ENCODE measurements at places on chromosomes 16 and 17.
A peak's percentile ranks its signal among the peaks of the same experiment; 100 is the strongest.

- DNase-seq = peak; percentile 74
Observed at GRCh38 chr17:82317394-82318168, at the start of gene CD7. TSS of gene CD7 (minus strand) at chr17:82317608. CDS start at chr17:82317495, 113 bp downstream.

DNA sequence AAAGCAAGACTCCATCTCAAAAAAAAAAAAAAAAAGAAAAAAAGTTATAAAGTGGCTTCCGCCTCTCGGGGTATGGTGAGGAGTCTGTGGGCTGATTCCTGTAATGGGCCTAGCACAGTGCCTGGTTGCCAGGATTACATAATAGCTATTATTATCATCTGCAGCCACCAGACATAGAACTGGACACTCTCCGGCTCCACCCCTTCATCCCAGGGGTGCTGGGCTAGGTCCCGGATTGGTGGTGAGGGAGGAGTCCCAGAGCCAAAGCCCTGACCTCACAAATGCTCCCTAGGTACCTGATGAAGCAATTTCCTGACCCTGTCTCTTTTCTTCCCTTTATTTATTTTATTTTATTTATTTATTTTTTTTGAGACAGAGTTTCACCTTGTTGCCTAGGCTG is 11.6 kb upstream of the ADGRG1 start:
- DNase-seq = no peak

GRCh38 chr16:57956924-57957672 is 13.8 kb downstream of the CNGB1 start:
- no peak for DNase-seq

GRCh38 chr16:8885674-8886592 is 3.8 kb downstream of the LITAFD start:
- DNase-seq = no peak

GRCh38 chr17:82334204-82334621 is 647 bp upstream of the SECTM1 start:
- no peak for DNase-seq

DNA sequence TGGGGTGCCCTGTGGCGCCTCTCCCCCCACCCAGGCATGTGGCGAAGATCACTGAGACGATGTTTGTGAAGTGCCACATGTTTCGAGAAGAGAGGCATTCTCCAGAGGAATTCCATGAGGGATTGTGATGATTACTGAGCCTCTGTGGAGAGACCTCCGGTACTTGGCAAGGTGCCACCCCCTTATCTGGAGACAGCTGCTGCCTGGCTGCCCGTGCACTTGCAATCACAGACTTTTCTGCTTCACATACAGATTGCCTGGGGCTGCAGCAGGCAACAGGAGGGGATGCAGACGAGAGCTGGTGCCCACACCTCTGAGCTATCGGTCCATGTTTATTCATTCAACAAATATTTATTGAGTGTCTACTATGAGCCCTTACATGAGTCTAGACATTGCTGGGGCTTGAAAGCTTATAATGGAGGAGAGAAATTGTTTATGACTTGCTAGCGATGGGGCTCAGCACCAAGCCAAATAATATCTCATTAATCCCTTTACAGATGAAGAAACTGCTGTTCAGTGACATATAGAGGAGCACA is 317.2 kb upstream of the ZFHX3 start:
- no peak for DNase-seq

GRCh38 chr16:85899444-85899843 is 482 bp downstream of the IRF8 start:
- DNase-seq = no peak

GRCh38 chr16:85072947-85073346 is 39.3 kb downstream of the CIBAR2 start:
- DNase-seq = no peak

DNA sequence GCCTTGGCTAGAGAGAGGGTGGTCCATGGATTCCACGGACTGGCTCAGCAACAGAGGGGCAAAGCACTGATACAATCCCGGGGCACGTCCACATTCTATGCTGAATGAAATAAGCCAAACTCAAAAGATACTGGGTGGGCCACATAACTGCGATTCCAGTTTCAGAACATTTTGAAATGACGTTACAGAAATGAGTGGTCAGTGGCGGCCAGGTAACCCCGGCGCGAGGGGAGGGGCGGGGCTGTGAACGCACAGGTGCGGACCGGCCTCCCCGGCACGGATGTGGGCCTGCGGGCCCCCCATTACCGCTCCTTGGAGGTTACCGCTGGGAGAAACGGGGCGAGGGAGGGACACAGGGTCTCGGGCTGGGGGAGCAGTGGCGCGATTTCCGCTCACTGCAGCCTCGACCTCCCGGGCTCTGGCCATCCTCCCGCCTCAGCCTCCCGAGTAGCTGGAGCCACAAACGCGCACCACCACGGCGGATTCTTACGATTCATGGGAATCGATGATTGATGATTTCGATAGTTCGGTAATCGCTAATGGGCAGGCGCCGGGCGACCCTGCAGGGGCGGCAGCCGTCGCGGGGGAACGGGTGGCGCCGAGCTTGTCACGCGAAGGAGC is 559 bp downstream of the MVD start:
- no peak for DNase-seq

GRCh38 chr16:56631832-56632155 is 665 bp upstream of the MT1M start:
- no peak for DNase-seq

GRCh38 chr17:42312285-42313130 is 24.2 kb downstream of the STAT5A start:
- peak; percentile 86 for DNase-seq

- no peak for DNase-seq
Observed at GRCh38 chr16:76524356-76524755, 247.2 kb downstream of the CNTNAP4 start.

DNA sequence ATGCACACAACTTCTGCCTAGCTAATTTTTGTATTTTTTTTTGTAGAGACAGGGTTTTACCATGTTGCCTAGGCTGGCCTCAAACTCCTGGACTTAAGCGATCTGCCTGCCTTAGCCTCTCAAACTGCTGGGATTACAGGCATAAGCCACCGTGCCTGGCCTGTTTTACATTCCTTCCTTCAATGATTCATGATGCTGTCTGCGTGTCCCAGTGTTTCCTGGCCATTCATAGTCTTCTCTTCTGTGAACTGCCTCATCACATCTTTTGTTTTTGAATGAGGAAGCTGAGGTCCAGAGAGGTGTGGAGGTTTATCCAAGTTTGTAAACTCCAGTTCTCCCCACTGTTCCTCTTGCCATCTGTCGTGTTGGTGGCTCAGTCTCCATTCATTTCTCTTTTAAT is 64.5 kb upstream of the MED9 start:
- DNase-seq = no peak

- DNase-seq = no peak
Observed at GRCh38 chr16:5537347-5537746, 439.8 kb upstream of the EEF2KMT start.

GRCh38 chr17:2157081-2157480 is 102.2 kb downstream of the HIC1 start:
- no peak for DNase-seq

DNA sequence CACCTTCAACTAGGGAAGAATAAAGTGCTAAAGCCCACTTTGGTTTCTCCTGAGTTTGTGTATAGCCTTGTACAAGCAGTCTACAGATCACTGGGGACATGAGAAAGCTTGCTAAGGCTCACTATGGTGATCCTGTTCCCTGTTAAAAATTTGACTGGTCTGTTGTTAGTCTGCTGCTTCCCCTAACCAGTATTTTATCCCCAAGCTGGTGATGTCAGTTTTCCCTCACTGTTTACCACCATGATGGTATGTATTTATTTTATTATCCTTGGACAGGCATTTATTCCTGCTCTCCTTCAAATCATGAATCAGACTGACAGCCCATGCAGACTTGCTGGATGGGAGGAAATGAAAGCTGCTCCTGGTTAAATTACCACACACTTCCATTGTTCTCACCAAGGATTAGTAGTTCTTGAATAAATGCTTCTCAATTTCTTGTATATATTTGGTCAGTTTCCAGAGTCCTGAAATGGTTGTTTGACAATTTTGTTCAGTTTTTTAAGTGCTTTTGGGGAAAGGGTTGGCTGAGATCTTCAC is 99.6 kb downstream of the CA4 start:
- DNase-seq = no peak

DNA sequence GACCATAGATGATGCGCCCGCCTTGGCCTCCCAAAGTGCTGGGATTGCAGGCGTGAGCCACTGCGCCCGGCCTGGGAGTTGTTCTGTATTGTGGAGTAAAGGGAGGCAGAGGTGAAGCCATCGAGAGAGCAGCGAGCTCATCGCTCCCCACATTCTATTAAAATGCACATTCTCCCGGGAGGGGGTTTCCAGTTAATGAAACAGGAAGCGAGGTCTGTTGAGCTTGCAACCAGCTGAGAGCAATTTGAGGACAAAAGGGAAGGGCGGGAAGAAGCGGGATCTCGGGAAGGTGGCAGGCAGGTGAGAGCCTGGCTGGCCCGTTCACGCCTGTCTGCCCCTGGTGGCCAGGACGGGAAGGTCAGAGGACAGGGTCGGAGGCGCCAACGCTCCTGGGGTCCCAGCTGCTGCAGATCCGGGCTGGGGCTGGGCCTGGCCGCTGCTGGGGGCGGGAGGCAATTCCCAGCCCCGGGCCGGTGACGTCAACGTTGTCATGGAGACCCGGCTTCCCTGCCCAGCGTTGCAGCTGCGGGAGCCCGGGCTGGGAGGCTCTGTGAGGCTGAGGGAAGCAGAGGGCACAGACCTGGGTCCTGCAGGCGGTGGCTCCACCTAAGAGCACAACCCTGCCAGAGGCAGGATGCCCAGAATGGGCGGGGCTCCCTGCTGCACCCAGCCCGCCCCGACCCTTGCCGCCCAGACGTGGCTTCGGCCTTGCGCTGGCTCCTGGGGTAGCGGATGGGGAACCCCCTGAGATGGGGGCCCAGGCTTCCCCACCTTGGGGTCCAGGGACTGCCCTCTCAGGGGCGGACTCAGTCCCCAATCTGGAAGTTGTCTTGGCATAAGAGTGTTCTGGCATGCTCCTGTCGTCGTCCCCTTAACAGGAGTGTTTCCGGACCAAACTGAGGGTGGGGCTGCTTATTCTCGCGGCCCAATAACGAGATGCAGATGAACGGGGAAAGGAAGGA is 48.7 kb upstream of the PLCG2 start:
- DNase-seq = peak; percentile 59

DNA sequence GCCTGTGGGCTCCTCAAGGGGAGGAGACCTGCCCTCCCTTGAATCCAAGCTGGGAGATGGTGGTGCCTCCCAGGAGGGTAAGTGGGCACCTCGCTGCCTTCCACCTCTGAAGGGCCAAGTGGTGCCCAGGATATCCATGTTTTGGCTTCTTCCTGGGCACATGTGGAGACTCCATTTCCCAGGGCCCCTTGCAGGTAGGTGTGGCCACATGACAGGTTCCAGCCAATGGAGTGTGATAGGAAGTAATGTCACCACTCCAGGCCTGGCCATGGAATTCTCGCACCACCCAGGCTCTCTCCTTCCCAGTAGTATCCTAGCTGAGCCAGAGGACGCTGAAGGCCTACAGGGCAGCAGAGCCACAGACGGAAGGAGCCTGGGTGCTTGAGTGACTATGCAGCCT is 17.6 kb upstream of the PEMT start:
- no peak for DNase-seq

- DNase-seq = peak; percentile 58
Observed at GRCh38 chr17:2056206-2057174, 1.6 kb downstream of the HIC1 start.

DNA sequence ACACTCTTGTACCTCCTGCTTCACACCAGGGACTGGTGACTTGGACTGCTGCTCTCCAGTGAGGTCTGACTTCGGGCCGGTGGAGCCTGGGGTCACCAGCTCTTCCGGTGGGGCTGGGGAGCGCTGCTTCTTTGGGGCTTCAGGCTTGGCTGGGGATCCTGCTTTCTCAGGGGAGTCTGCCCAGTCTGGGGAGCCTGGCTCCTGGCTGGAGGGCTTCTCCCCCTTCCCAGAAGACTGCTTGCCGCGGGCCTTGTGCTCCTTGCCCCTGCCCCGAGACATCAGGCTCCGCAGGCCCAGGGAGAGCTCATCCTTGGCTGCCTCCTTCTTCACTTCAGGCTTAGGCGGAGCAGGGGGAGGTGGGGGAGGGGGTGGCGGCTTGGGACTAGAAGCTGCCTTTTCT is 52.4 kb downstream of the MYO18A start:
- DNase-seq = no peak

Measured in stimulated activated CD4-positive, alpha-beta T cell treated with anti-CD3 and anti-CD28 coated beads, Interleukin-1b, Interleukin-23, amount 100 ng/mL, for 48 hours (primary cell).